ENCODE measurements at places on chromosomes 3 and 15.

- DNase-seq: no peak
These were observed 17.4 kb downstream of the FYCO1 start for GRCh38 chr3:45978006-45978761.

- no peak for DNase-seq
These were observed 17.9 kb downstream of the TMEM43 start for GRCh38 chr3:14142567-14143270.

- no peak for DNase-seq
These were observed 181.5 kb upstream of the ICE2 start for GRCh38 chr15:60660290-60661051.

GRCh38 chr3:165643425-165643824, 193.8 kb downstream of the BCHE start:
- no peak for DNase-seq

GRCh38 chr3:10577486-10577885, 72.1 kb upstream of the ATP2B2 start:
- DNase-seq: no peak

DNA sequence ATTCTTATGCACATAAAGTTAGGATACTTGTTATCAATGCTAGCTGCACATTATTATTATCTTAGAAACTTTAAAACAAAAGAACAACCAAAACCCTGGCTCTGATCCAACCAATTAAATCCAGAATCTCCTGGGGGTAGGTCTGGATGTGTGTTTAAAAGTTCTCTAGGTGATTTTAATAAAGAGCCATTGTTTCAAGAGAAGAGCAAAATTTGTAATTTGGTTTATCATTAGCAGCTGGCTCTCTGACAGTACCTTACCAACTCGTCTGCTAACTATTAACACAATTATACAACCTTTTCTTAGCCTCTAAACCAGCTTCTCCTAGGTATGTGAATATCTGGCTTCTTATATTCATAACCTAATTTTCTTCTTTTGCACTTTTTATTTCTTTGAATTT, 68.9 kb downstream of the IFT80 start:
- no peak for DNase-seq

DNA sequence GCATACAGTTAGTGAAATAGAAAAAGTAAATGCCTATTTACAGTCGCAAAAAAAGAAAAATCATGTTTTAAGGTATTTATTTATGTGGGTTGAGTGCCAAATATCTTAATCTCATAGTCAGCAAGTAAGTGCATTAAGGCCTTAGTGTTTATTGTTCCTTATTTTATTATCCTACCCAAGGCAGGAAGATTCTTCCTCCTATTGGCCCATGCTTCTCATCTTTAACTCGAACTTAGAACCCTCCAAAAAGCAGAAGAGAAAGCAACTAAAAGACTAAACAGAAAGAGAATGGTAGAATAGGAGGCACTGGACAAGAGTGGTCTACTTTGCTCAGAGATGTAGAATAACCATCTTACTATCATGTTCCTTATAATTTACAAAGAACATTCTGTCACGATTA, 7.5 kb downstream of the RFX7 start:
- no peak for DNase-seq

- no peak for DNase-seq
These were observed 911.3 kb downstream of the NAALADL2 start for GRCh38 chr3:175770426-175770825.

- peak; percentile 42 for DNase-seq
These were observed 153.3 kb downstream of the P3H2 start for GRCh38 chr3:189967254-189967865.

GRCh38 chr3:26624209-26624765, 1.7 kb downstream of the LRRC3B start:
- DNase-seq: no peak

GRCh38 chr3:140727886-140728285, 50.0 kb downstream of the TRIM42 start:
- DNase-seq: no peak

GRCh38 chr3:35679409-35680080, 40.2 kb downstream of the ARPP21 start:
- DNase-seq: no peak

DNA sequence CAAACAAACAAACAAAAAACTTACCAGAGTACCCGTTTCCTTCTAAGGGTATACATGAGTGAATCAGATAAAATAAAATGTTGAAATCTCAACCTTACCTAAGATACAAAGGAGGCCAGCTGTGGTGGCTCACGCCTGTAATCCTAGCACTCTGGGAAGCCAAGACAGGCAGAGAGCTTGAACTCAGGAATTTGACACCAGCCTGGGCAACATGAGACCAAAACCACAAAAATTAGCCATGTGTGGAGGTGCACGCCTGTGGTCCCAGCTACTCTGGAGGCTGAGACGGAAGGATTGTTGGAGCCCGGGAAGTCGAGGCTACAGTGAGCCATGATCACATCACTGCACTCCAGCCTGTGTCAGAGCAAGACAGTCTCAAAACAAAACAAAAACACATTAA, 11.0 kb upstream of the FAM219B start:
- DNase-seq: no peak

DNA sequence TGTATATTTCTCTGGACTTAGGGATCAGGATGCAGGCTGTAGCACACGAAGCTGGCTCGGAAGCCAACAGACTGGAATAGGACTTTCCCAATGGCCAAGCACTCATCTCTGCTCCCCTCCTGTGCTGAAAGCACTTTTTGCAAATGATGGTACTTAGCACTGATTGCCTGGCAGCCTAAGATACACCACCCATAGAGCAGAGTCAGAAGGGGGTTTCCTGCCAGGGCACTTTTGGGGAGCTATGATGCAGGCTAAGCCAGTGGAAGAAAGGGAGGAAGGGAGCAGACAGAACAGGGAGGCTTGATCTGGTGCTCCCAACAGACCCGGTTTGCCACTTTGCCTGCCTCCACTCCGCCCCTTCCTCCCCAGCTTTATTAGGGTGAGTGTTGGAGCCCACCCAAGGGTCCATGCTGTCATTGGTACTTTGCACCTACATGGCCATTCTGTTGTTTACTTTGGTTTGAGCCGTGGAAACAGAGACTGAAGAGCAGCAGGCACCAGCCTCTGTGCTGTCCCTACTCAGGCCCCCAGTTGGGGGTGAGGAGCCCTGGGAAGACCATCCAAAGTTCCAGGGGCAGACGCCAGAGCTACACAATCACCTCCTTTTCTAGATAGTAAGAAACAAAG, 15.9 kb downstream of the BSN start:
- no peak for DNase-seq

DNA sequence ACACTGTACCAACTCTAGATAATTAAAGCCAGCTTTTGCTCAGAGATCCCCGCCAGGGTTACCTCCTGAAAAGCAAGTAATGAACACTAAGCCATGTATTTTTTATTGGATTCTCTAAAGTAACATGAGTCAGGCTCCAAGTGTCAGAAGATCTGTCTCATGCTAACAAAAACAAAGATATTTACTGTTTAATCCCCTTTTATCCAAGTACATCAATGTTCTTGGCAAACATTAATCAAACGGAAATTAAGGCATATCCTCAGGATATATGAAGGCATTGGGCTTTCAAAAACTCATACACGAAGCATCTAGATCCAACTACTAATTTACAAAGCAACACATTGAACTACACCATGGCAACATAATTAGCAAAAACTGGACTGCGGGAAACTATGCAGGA, 37.2 kb downstream of the MYO5A start:
- peak; percentile 88 for DNase-seq

- DNase-seq: no peak
These were observed 396.1 kb upstream of the ROBO2 start for GRCh38 chr3:76643623-76644304.

DNA sequence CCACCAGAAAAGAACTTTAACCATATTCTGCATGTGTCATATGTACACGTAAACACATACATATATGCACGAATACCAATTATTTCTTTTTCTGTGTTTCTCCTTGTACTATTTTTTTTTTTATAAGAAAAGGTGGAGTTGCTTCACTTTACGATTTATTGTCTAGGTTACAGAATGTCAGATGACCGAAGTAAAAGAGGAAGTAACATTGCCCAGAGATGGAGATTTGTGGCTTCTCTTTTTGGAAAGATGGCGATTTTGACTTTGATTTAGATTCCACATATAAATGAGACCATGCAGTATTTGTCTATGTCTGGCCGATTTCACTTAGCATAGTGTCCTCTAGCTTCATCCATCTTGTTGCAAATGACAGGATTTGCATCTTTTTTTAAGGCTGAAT, 293.1 kb downstream of the SV2B start:
- no peak for DNase-seq

DNA sequence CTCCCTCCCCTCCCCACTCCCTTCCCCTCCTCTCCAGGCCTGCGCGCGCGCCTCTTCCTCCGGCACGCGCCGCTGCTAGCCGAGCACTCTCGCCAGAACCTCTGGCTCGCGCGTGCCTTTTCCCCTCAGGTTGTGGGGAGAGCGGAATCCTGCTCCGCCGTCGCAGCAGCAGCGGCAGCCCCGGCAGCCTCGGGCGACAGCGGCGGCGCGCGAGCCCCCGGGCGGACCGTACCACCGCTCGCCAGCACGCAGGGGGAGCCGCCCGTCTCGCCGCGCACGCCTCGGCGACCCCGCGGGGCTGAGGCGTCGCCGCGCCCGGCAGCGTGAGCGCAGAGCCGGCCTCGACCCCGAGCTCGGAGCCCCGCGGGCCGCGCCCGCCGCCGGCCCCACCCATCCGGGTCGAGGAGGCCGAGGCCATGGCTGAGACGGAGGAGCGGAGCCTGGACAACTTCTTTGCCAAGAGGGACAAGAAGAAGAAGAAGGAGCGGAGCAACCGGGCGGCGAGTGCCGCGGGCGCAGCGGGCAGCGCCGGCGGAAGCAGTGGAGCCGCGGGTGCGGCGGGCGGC, at the start of gene CDV3:
Gene CDV3, plus strand, starts transcription at position 58 of the 566 bp plus-strand sequence. Its CDS starts 359 bp downstream, at position 417.
- DNase-seq: no peak

GRCh38 chr3:153103406-153103945, 58.5 kb upstream of the RAP2B start:
- no peak for DNase-seq

GRCh38 chr3:142931222-142931621, 32.3 kb downstream of the PAQR9 start:
- no peak for DNase-seq

DNA sequence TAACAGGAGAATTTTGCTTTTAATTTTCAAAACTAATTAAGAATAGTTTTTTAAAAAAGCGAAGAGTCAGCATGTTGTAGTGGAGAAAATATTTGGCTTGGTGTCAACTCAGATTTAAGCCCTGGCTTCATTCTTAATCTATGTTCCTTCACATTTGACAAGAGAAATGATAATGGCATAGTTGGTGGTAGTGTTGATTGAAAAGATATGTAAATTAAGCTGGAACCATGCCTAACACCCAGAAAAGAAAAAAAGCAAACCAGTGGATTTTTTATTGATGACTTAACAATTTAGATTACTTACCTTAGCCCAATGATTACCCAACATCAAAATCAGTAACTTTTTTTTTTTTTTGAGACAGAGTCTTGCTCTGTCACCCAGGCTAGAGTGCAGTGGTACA, 27.4 kb downstream of the TCAIM start:
- no peak for DNase-seq

GRCh38 chr3:105649480-105649879, 219.3 kb downstream of the CBLB start:
- no peak for DNase-seq

- no peak for DNase-seq
These were observed 24.2 kb downstream of the TMEM44 start for GRCh38 chr3:194608981-194609380.

All from glomerular endothelial cell (primary cell).